HepG2 (cell line): ENCODE measurements at places on chromosomes 2 and 18. TPM values are rescaled to one million over a fixed set of nuclear protein-coding genes. Genes with fewer than 3 reads are reported as not detected.

Gene L3MBTL4
- 12.8 and 13.3 TPM in 2 replicates for total RNA-seq

Gene LIPG
- 4.9 and 10.8 TPM in 2 replicates for total RNA-seq

DNA sequence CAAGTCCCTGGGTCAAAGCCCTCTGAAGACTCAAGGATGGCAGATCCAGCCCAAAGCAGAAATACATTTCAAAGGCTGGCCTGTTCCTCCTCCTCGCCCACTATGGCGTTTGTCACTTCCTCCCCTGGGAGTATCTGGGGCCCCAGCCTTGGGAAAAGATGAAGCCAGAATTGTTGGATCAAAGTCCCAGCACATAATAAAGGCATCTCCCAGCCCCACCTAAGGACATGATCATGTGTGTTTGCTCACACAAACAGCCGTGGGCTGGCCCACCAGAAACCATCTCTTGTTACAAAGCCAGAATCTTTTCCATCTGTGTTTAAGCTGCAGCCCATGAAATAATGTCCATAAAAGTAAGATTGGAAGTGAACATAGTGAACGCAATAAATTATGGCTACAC, 50.1 kb upstream of the HAAO start:
- H3K36me3 ChIP-seq = no peaks in the 10 kb centered on the region
- no peak for DNase-seq
- no peak overlapping the region for H3K4me3 ChIP-seq
- H3K27me3 ChIP-seq = peaks cover 28% of the 10 kb centered on the region

GRCh38 chr2:28958689-28959088, 22.4 kb upstream of the TOGARAM2 start:
- DNase-seq = peak; percentile 70
- H3K36me3 ChIP-seq = no peaks in the 10 kb centered on the region
- H3K27ac ChIP-seq = no peak overlapping the region
- peaks cover 8% of the 10 kb centered on the region; the same call in 2 of the 3 replicates for H3K27me3 ChIP-seq
- no peak overlapping the region for H3K4me3 ChIP-seq

DNA sequence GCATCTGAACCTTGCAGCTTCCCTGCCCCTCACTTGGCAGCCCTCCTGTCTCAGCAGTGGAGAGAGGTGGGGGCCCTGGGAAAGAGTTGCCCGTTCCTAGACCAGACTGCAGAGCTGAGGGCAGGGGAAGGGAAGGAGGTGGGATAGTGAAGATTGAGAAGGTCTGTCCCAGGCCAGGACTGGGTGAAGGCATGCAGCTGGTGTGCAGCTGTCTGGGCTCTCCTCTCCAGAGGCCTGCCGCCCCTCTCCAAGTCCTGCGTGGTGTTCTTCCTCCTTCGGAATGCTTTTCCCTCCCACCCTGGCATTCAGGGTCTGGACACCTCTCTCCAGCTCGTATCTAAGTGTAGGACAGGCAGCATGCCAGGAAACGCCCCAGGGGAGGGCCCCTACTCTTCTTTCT, 323.5 kb downstream of the CELF4 start:
- DNase-seq = no peak
- no peaks in the 10 kb centered on the region for H3K27me3 ChIP-seq
- H3K36me3 ChIP-seq = no peaks in the 10 kb centered on the region
- no peak overlapping the region for H3K4me3 ChIP-seq

DNA sequence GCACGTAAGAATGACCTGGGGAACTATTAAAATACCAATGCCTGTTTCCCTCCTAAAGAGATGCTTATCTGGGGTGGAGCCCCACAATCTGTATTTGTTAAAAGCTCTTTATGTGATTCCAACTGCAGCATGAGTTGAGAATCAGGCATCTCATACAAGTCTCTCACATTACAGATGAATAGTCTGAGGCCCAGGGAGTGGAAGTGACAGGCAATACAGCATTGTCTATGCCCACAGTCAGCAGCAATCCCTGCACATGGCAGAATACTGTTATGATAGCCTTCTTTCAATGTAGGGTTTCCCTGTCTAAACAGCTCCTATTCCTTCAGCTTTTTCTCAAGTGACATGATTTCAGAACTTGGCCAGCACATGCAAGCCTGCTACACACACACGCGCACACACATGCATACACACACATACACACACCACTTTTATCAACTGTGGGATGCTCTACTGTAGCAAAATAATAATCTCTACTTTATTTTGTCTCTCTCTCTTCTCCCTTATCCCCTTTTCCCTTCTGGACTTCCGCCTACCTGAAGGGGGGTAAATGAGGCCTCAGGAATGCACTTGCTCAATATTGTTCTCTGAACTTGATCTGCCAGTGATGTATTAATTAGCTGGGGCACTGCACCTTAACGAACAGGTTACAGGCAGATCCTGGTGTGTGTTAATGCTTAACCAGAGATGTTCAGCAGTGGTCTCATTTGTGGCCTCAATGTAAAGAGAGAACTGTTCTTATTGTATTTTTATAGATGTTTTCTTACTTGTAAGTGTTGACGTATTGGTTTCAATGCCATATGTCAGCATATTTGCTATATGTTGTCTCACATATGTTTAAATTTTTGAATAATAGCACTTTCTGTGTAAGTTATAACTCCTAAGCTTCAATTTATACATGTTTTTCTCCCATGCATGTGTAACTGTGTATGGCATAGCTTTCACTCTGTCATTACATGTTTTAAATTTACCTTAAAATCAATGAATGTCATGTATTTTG, 116.0 kb downstream of the SETBP1 start:
- H3K4me3 ChIP-seq = no peak overlapping the region
- peaks cover 39% of the 10 kb centered on the region for H3K4me1 ChIP-seq
- H3K27ac ChIP-seq = no peak overlapping the region
- no peaks in the 10 kb centered on the region for H3K36me3 ChIP-seq
- H3K27me3 ChIP-seq = no peaks in the 10 kb centered on the region

DNA sequence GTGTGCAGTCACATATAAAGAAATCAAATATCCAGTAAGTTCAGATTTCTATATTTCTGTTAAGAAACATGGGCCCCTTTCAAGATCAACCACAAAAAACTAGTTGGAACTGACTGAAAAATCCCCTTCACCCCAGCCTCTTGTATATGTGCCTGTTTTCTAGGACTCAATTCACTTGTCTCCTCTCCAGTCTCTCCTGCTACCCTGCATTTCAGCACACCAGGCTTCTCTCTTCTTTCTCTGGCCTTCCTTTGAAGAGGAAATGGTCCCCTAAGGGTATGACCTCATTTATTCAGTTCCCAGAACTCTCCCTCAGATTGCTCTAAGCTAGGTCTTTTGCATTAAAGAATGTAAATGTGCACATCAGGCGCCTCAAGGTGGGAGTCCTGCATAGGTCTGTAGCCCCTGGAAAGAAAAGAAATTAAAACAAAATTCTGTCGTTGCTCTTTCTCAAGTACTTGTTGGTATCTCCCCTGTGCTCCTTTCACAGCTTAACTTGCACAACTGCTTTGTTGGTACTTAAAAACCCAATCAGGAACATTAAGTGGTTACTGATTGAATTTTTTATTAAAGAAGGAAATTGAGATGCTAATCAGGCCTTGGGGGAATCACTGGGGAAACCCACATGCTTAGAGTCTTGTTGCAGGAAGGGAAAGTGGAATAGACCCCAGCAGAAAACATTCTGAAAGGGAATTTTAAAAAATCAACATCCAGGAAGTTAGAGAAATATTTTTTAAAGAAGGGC, 278.4 kb downstream of the AGPS start:
- no peak overlapping the region for H3K27ac ChIP-seq
- H3K4me1 ChIP-seq = no peaks in the 10 kb centered on the region
- no peak for DNase-seq
- no peaks in the 10 kb centered on the region for H3K36me3 ChIP-seq

DNA sequence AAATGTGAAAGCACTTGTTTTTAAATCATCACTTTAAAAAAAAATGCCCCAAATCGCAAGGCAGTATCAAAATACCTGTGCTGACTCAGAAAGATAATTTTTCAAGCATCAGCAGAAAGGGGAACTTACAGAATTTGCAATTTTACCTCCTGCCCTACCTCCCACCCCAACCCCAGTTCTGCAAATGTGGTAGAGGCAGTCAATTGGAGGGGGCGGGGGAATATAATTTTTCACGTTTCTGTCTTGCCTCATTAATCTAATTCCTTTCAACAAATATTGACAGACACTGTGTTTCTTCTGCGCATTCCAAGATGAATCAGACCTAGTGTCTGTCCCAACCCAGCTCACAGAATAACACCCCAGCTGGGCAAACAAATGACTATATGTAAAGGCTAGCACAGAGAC, 76.8 kb downstream of the ALPK2 start:
- peaks cover 1% of the 10 kb centered on the region; the same call in 1 of the 2 replicates for H3K36me3 ChIP-seq
- H3K4me3 ChIP-seq = no peak overlapping the region
- H3K27ac ChIP-seq = no peak overlapping the region
- no peaks in the 10 kb centered on the region for H3K27me3 ChIP-seq
- peak; percentile 68 for DNase-seq

DNA sequence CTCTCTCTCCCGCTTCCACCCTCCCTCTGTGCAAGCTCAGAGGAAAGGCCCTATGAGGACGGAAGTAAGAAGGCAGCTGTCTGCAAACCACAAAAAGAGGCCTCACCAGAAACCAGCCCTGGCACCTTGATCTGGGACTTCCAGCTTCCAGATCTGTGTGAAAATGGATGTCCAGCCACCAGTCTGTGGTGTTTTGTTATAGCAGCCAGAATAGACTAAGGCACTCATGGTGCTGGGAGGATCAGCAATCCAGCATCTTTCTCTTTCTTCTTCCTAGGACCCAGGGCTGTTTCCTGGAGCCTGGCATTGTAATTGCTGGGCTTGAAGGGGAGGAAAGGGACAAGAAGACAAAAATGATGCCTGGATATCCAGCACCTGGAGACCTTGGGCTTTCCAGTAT, 122.5 kb downstream of the SOCS6 start:
- H3K27me3 ChIP-seq = no peaks in the 10 kb centered on the region
- H3K36me3 ChIP-seq = no peaks in the 10 kb centered on the region
- H3K4me3 ChIP-seq = no peak overlapping the region
- DNase-seq = no peak
- peaks cover 36% of the 10 kb centered on the region for H3K4me1 ChIP-seq

DNA sequence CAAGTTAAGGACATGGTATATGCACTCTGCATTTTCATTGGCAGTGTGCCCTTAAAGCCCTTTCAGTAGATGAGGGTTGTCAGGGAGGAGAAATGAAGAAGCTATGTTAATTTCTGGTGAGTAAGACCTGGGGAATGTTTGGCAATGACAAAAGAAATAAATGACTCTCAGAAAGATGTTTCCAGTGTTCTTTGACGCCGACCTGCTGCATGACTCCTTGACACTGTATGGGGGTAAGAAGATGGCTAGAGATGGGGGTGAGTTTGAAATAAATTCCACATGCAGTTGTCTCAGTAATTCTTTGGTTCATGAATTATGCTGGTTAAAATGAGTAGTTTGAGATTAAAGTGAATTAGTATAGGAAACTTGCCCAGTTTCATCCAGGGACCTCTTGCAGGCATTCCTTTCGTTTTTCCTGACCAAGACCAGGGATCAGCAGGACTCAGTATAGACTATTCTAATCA, 5.9 kb downstream of the CCDC121 start:
- H3K27me3 ChIP-seq = no peaks in the 10 kb centered on the region
- H3K27ac ChIP-seq = no peak overlapping the region
- DNase-seq = no peak
- peaks cover 5% of the 10 kb centered on the region for H3K4me1 ChIP-seq

- no peaks in the 10 kb centered on the region for H3K4me1 ChIP-seq
- H3K27ac ChIP-seq = no peak overlapping the region
- H3K4me3 ChIP-seq = no peak overlapping the region
- no peaks in the 10 kb centered on the region for H3K36me3 ChIP-seq
- no peak for DNase-seq
Observed at GRCh38 chr2:211823886-211824479, 714.6 kb downstream of the ERBB4 start.
